MV-4-11 (cell line): ENCODE measurements at places on chromosomes 4 and X.

GRCh38 chr4:153154007-153154975, 50.0 kb upstream of the TRIM2 start:
- peak; percentile 8 for DNase-seq

DNA sequence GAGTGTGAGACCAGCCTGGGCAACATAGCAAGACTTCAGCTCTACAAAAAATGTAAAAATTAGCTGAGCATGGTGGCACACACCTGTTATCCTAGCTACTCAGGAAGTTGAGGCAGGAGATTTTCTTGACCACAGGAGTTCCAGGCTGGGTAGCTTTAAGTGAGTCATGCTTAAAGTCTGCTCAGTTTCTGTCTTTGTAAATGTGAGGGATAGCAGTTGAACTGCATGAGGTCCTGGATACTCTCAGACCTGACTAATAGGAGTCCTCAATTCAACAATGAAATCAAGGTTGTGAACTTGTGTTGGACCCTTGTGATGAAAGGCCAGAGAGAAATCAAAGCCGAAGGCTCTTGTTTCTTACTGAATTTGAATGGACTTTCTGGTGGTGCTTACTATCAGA, 45.2 kb downstream of the STARD8 start:
- DNase-seq = no peak

GRCh38 chrX:67612231-67612630, 68.4 kb downstream of the AR start:
- DNase-seq = no peak

- DNase-seq = no peak
Observed at GRCh38 chr4:5277079-5277478, 225.8 kb downstream of the STK32B start.

GRCh38 chr4:38365748-38366310, 298.2 kb upstream of the KLF3 start:
- DNase-seq = no peak

DNA sequence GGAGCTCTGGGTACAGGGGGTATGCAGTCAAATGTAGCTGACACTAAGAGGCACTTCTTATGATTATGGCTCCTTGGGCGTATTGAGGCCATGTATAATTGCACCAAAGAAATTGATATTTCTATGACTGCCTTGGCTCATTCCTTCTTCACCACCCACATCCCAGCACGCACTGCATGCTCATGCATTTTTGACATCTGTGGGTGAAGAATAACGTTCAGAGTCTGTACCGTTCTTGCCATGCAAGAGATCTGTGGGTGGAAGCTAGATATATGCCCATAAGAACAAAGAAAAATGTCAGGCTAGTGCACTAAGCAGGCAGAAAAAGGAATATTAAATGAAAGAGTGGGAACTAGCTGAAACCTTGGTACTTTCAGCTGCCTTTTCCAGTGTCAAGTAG, 93.4 kb downstream of the EMCN start:
- DNase-seq = no peak

- DNase-seq = no peak
Observed at GRCh38 chr4:46839128-46839527, 69.9 kb downstream of the COX7B2 start.
